Activated T-cell treated with anti-CD3 and anti-CD28 coated beads for 1 hour (primary cell): ENCODE measurements at places on chromosomes 2 and 18.
A peak's percentile ranks its signal among the peaks of the same experiment; 100 is the strongest.

GRCh38 chr2:10830641-10831399 lies 18.2 kb upstream of the PDIA6 start:
- no peak for DNase-seq

DNA sequence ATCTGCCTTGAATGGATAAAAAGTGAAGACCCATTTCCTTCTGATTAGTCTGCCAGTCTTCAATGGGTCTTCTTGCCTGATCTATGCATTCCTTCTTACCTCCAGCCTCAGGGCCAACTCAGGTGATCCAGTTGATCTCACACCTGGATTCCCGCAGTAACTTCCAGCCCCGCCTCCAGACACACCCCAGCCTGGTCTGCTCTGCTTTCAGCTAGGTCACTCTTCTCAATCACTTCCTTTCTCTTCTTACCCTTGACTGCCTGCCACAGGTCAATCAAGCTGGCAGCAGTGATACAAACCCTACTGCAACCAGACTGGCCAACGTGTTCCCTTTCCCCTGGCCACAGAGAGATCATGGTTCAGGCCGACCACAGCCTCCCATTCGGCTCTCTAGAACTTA lies 263.6 kb downstream of the ZNF516 start:
- no peak for DNase-seq

- no peak for DNase-seq
Observed at GRCh38 chr18:51621113-51621863, 423.8 kb upstream of the MEX3C start.

DNA sequence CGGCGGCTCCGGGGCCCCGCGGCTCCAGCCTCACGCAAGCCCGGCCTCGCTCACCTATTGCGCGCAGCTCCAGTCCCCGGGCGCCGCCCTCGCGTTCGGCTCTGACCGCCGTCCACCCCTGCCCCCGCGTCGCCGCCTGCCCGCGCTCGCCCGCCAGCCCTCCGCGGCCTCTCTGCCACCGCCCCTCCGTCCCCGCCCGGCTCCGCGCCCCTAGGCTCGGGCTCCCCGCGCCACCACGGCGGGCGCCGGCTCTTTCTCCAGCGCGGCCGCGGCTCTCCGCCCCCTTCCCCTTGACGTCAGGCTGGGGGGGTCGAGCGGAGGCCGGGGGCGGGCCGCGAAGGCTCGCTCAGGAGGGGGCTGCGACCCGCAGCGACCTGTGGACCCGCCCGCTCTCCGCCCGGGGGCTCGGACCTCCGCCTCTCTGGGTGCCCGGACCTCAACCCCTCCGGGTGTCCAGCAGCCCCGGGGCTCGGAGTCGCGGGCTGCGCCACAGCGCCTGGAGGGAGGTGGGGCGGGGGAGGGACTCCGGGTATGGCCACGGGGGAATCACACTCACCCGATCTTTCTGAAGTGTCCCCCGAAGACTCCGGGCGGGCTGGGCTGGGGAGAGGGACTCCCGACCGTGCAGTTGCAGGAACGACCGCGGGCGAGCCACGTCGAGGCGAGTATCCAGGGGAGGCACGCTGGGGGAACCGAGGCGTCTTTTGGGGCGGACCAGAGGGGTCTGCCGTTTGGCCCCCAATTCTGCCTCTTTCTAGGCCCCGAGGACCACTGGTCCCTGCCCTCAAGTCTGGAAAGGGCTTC lies at the start of gene SEMA4C:
TSS of gene SEMA4C (minus strand) at position 259 of the 804 bp plus-strand sequence. CDS start 2,194 bp downstream, outside the sequence.
- DNase-seq: peak; percentile 48

DNA sequence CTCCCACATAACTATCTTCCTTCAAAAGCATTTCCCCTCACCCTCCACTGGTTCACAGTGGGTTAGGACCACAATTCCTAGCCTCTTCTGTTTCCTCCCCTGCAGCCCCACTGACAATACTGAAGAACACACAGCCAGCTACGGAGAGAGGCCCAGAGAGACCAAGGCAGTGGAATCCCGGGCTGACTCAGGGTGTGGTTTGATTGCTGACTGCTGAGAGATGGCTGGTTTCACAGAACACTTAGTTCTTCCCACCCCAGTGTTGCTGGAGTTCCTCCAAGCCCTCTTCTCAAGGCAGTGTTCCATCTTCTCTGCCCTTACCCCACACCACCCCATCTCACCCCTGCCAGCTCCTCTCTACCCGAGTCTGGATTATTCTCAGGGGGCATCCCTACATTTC lies 43.3 kb upstream of the ZFP36L2 start:
- DNase-seq: no peak

DNA sequence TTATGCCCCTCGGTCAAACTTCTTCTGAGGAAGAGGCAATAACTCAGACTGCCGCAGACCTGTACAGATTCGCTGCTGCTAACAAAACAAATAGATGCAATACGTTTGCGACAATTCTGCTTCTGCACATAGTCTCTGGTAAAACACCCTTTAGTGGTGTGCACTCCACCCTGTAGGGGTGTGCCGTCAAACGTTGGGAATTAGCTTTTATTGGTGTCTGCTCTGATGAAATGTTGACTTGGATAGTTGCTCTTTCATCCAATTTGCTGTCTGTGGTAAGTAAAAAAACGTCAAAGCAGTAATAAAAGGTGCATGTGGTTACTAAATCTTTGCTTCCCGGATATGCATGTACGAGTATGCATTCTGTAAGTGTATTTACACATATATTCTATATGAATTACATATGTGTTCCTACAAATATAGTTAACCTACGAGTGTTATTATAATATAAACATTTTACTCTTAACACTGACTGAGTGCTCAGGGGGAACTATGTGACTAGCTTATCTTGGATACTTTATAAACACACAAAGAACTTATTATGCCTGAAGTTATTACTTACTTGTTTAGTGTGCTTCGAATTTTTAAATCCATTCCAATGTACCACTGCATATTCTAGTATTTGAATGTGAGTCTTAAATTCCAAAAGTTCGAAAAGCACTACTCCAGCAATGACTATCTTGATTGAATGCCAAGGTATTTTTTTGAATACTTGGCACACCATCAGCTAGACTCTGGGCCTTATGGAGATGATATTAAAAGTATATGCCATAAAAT lies 610.2 kb downstream of the ZEB2 start:
- no peak for DNase-seq

DNA sequence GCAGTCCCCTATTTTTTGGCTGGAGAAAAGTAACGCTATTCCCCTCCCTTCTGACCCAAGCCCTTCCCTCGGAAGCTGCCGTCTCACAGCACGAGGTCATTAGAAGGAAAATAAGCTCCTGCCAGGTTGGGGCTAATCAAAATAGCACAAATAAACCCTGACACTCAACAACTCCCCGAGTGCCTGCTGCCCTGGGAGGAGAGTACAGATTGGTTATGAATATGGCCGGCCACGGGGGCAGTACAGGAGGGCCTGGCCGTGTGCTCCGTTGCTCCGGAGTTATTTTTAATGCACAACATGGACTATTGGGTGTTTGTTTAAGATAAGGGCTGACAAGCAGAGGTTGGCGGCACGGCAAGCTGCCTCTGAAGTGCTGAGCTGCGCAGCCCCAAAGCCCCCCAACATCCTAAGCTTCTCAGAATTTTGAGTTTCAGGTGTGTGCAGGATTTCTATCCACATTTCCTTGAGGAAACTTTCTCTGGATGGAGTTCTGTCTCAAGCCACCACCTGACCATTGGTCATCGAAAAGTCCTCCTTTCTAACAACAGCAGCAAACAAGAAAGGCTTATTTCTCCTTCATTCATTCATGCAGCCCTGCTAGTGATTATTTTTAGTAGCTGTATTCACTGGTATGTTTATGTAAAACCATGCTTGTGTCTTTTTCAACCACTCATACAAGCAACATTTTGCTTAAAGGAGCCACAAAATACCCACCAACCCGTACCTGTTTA lies 58.7 kb downstream of the PAX3 start:
- DNase-seq: no peak

- no peak for DNase-seq
Observed at GRCh38 chr2:202780514-202781021, 91.0 kb downstream of the ICA1L start.

- DNase-seq: peak; percentile 23
Observed at GRCh38 chr2:174603280-174603679, 5.7 kb upstream of the WIPF1 start.

DNA sequence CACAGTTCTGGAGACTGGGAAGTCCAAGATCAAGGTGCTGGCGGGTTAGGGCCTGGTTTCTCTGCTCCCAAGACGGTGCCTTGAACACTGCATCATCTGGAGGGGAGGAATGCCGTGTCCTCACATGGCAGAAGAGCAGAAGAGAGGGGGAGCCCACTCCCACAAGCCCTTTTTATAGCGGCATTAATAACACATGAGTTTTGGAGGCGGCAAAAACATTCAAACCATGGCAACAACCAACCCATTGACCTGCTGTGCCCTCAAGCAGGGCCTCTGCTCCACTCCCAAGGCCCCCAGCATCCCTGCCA lies 62.0 kb downstream of the SMAD7 start:
- DNase-seq: no peak

DNA sequence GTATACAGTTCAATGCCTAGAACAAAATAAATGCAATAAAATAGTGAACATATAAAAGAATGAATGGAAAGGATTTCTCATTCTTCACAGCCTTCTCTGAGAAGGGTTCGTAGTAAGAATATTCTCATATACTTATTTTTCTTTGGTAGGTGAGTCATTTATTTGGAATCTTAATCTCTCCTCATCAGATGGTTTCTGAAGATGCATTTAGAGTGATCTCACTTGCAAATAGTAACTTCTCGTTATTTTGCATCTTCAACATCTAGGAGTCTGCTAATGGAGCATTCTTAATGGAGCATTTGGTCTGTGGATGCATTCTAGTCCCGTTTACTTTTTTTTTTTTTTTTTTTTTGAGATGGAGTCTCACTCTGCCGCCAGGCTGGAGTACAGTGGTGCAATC lies 3.9 kb downstream of the UBXN4 start:
- DNase-seq: no peak

GRCh38 chr2:19349911-19350677 lies 8.3 kb downstream of the OSR1 start:
- peak; percentile 44 for DNase-seq

DNA sequence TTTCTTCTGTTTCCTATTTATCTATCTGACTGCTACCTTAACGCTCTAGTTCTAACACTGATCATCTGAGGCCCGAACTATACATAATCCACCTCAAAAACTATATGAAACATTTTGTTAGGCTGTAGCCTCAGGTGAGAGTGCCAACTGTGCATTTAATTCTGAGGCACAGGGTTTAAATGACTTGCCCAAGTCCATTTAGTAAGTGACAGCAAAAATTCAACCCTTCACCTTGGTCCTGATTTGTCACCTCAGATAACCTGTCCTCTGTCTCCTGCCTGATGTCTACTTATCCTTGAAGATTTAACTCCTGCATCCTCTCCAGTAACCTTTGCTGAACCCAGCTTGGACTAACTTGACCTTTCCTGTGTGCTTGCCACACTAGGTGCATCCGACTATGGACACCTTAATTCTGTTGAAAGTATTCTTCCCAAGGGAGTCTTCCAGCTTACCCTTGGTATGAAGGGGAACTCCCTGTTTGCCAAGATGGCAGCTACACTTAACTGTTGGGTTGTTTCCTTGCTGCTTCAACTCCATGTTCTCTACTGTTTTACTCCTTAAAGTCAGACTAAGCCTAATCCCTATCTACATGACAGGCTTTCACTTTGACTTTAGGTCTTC lies 23.5 kb downstream of the CD302 start:
- DNase-seq: no peak
